ENCODE measurements at places on chromosomes 16 and 17.

DNA sequence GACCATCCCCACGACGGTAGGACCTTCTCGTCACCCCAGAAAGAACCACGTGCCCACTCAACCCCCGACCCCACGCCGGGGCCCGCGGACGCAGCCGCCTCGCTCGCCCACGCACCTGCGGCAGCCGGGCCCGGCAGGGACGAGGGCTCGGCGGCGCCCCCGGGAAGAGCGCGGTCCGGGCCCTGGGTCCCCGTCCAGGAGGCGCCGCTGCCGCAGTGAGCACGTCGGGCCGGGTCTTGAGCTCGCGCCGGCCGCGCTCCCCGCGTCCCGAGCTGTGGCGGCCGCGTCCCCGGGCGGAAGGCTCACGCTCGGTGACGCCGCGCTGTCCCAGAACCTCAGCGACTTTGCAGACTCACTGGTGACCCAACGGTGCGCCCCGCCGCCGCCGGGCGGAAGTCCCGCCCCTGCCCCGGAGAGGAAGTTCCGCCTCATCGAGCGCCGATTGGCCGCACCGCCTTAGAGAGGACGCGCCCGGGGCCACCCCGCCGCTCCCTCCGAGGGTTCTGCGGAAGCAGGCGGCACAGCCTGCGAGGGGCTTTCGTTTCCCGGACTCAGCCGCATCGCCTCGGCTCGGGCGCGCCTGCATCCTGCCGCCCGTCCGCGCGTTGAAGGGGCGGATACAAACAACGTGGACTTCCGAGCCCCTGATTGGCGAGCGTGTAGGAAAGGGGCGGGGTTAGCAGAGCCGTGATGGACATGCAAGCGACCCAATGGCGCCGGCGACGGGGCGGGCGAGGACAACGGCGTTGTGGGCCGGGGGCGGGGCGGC lies 793 bp upstream of the RAB40C start:
- peak; percentile 70 for ATAC-seq

GRCh38 chr16:4293822-4294457 lies 21.1 kb upstream of the TFAP4 start:
- ATAC-seq, result no peak

DNA sequence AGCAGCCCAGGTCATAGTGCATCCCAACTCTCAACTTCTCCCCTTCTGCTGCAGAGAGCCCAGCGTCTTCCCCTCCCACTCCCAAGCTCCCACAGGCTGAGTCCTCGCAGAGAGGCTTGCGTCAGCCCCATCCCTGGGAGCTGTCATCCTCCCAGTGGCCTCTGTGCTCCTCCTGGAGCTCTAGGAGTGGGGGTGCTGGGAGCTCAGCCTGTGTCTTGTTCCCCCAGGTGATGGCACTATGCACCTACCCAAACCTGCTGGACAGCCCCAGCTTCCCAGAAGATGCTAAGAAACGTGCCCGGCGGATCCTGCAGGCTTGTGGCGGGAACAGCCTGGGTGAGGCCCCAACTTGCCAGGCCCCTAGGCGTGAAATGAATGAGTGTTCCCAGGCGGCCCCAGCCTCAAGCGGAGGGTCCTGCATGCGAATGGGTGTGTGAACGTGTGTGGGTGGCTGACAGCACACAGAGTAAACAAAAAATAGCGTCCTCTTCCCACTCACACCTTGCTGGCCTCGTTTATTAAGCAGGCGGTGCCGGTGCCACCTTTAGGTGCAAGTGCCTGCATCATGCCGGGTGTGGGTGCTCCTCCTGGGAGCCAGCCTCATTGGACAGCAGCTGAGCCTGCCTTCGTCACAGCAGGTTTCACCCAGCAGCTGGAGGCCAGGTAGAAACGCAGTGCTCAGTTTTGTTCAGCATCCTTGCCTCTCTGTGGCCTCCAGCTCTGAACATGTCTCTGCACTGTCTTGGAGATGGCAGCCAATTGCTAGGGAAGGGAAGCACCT lies 16.5 kb downstream of the GPT2 start:
- no peak for ATAC-seq

DNA sequence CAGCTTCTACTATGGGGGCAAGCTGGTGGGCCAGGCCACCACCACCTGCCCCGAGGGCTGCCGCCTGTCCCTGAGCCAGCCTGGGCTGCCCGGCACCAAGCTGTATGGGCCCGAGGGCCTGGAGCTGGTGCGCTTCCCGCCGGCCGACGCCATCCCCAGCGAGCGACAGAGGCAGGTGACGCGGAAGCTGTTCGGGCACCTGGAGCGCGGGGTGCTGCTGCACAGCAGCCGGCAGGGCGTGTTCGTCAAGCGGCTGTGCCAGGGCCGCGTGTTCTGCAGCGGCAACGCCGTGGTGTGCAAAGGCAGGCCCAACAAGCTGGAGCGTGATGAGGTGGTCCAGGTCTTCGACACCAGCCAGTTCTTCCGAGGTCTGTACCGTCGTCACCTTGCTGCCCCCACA lies 19.5 kb downstream of the IRF8 start:
- ATAC-seq, result no peak

GRCh38 chr17:8739097-8739496 lies 5.5 kb downstream of the CCDC42 start:
- no peak for ATAC-seq

GRCh38 chr16:50390914-50391716 lies 22.3 kb upstream of the BRD7 start:
- ATAC-seq, result no peak

DNA sequence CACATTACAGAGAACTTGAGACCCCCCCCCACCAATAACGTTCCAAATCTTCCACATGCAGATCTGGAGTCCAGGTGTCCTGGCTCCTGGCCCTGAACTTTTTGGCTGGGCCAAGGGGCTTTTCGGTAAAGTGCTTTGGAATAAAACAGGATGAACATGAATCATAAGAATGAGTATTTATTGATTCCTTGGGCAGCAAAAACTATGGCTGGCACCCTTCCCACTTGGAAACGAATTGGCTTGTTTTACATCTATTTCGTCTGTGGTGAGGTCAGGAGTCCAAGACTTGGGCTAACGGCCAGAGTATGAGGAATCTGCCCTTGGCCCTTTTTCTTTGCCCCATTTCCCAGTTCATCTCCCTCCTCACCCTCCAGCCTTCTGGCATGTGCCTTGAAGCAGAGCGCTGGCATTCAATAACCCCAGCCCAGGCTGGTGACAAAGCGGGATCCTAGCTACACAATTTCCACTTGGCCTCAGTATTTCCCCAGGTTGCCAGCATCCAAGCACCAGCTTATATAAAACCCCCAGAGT lies 4.1 kb upstream of the UBTF start:
- no peak for ATAC-seq

DNA sequence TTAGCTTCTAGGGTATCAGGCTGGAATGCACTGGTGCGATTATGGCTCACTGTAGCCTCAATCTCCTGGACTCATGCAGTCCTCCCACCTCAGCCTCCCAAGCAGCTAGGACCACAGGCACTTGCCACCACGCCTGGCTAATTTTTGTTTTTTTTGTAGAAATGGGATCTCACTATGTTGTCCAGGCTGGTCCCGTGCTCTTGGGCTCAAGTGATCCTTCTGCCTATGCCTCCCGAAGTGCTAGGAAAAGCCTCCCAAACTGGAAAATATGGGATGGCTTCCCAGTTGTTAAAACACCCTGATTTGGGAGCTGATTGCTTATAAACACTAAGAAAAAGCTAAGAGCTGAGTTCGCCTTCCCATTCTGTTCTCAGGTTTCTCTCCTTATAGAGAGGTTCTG lies 6.6 kb upstream of the ZNF263 start:
- no peak for ATAC-seq

DNA sequence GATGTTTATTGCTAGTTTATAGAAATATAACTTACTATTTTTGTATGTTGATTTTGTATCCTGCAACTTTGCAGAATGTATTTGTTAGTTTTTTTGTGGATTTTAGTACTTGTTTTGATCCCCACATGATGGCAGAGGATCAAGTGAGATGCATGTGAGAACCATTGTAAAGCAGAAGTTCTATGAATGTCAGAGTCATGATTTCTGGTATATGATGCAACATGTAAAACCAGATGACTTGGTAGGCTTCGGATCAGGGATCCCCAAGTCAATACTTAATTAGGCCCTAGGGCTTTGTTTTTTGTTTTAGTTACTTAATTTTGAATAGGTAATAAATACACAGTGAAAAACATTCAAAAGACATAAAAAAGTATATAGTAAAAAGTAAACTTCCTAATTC lies 45.8 kb downstream of the ESRP2 start:
- ATAC-seq, result no peak

- ATAC-seq, result no peak
These were observed 149.7 kb downstream of the SNX29 start for GRCh38 chr16:12126091-12126806.

DNA sequence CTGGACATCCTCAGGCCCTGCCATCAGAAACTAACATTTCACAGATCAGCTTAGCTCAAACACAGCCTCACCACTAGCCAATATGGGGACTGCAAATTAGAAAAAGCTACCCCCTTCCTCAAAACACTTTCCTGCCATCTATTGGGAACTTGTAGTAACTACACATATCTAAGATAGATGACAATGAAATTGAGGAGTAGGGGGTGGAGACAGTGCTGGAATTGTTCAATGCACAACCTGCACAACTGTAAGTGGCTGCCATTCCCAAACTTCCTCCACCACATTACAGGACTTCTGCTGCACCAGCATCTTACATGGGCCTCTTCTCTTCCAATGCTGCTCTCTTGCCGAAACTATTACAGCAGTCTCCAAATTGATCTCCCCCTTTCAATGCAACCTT lies 21.9 kb downstream of the AIPL1 start:
- no peak for ATAC-seq

- no peak for ATAC-seq
These were observed 341.2 kb upstream of the ZFHX3 start for GRCh38 chr16:73389085-73389484.

DNA sequence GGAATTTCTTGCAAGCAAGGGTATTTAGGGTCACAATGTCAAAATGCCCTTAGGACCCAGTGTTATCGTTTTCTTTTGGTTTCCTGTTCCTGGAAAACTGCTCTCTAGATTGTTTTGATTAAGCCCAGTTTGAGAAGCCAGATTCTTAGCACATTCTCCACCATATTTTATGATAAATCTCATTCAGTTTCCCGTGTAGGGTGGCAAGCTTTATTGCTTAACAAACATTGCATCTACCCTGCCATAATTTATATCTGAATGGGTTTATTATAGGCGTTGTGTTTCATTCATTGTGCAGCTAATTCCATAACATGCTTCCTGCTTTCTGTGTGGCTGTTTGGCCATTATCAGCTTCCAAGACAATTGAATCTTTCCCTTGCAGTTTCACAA lies 389.1 kb upstream of the DYNLRB2 start:
- no peak for ATAC-seq

- ATAC-seq, result no peak
These were observed 148.3 kb downstream of the KATNIP start for GRCh38 chr16:27698266-27698665.

GRCh38 chr16:69286941-69287713 lies 24.0 kb upstream of the VPS4A start:
- ATAC-seq, result no peak

DNA sequence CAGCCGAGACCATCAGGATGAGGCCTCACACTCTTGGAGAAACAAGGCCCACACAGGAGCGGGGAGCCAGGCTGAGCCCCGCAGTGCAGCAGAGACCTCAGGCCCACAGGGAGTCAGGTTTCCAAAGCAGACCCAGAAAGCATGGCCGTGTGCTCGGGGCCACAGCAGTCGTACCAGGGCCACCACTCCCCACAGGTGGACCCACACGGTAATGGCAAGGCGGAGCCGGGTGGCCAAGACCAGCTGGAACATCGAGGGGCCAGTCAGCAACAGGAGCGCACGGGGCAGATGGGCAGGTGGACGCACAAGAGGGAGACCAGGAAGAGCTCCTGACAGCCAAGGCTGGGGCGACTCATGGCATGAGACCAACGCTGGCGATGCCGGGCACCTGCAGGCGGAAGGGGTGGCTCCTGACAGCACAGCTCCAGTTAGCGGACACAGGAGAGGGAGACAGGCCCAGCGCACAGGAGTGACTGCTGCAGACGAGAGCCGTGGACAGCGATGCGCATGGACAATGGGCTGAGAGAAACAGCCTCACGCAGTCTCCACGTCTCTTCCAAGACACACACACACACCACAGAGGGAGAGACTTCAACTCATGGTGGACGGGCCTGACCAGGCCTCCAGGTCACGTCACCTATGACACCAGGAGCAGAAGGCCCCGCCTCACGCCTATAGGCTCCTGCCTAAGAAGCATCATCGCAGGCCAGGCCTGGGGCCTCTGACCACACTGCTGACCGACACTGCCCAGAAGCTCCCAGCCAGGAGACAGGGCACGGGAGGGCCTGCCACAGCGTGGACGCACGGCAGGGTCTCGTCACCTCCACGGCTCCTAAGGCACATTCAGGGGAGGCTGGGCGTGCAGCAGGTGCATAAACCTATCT lies 58.6 kb downstream of the ZNF778 start:
- no peak for ATAC-seq

GRCh38 chr16:20385844-20386832 lies 18.4 kb downstream of the PDILT start:
- no peak for ATAC-seq

- ATAC-seq, result peak; percentile 2
These were observed 527 bp downstream of the EIF5A start for GRCh38 chr17:7307686-7308624.

- no peak for ATAC-seq
These were observed 408.4 kb downstream of the CPPED1 start for GRCh38 chr16:12395268-12395667.

- no peak for ATAC-seq
These were observed 148.6 kb downstream of the KIF2B start for GRCh38 chr17:53971361-53971760.

- ATAC-seq, result no peak
These were observed 39.1 kb upstream of the PABPN1L start for GRCh38 chr16:88905563-88905962.

- no peak for ATAC-seq
These were observed 9.4 kb downstream of the NPRL3 start for GRCh38 chr16:129075-129474.

DNA sequence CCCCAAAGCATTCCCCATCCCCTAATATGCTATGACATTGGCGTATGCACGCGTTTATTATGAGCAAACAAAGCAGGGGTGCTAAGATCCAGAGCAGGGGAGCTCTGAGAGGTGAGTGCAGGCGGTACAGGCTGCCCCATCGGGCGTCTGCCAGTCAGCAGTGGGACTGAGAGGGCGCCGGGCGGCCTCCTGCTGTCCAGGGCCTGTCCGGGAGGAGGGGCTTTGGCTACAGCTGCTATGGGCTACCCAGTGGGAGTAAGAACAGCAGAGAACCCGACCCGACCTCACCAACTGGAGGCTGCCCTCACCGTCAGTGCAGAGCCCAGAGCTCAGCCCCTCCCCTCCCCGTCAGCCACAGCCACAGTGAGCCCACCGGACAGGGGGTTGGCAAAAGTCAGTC lies 18.5 kb upstream of the AATK start:
- ATAC-seq, result no peak

DNA sequence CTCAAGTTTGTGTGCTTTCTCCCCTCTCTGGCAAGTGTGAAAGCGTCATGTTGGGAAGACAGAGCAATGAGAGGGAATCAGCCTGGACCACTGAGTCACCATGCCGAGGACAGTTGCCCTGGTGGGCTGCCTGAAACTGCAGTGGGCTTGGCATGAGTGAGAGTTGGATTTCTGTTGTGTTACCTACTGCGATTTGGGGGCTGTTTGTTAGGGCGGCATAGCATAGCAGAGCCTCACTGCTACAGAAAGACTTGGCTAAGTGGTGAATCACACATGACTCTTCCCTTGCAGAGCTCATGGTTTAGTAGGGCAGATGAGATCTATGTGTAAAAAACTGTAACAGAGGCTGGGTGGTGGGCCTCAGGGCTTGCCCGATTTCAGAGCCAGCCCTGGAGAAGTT lies 324.6 kb downstream of the C16orf95 start:
- ATAC-seq, result no peak
